Panc1 (cell line): ENCODE measurements at places on chromosomes 16 and 17. TPM values are rescaled to one million over a fixed set of nuclear protein-coding genes. Genes with fewer than 3 reads are reported as not detected.

The WFIKKN2 gene
- 0.05 TPM for total RNA-seq

The PRRT2 gene
- total RNA-seq: 9.7 TPM

GRCh38 chr16:27335349-27336053, 21.7 kb downstream of the IL4R start:
- no peaks in the 10 kb centered on the region for H3K27me3 ChIP-seq
- no peaks in the 10 kb centered on the region for H3K36me3 ChIP-seq
- no peaks in the 10 kb centered on the region for H3K4me1 ChIP-seq

DNA sequence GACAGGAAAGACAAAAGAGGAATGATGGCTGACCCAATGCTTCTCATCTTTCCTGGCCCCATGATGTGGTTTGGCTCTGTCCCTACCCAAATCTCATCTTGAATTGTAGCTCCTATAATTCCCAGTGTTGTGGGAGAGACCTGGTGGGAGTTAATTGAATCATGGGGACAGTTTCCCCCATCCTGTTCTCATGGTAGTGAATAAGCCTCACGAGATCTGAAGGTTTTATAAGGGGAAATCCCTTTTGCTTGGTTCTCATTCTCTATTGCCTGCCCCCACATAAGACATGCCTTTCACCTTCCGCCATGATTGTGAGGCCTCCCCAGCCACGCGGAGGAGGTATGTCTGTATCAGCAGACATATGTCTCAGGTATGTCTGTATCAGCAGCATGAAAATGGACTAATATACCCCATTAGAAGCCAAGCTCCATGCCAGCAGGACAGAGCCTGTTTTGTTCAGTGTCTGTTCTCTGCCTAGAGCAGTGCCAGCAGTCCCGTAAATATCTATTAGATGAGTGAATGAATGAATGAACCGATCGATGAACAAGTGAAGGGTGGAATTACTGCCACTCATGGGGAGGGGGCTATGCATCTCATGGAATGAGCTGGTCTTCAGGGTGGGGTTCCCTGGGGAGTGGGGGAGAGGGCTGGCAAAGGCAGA, 304.4 kb downstream of the SOX9 start:
- peaks cover 95% of the 10 kb centered on the region for H3K4me1 ChIP-seq
- H3K27ac ChIP-seq: peak overlapping the region; percentile 92
- no peak for DNase-seq
- H3K27me3 ChIP-seq: no peaks in the 10 kb centered on the region
- H3K36me3 ChIP-seq: peaks cover 4% of the 10 kb centered on the region; the same call in 1 of the 2 replicates
- H3K4me3 ChIP-seq: no peak overlapping the region

DNA sequence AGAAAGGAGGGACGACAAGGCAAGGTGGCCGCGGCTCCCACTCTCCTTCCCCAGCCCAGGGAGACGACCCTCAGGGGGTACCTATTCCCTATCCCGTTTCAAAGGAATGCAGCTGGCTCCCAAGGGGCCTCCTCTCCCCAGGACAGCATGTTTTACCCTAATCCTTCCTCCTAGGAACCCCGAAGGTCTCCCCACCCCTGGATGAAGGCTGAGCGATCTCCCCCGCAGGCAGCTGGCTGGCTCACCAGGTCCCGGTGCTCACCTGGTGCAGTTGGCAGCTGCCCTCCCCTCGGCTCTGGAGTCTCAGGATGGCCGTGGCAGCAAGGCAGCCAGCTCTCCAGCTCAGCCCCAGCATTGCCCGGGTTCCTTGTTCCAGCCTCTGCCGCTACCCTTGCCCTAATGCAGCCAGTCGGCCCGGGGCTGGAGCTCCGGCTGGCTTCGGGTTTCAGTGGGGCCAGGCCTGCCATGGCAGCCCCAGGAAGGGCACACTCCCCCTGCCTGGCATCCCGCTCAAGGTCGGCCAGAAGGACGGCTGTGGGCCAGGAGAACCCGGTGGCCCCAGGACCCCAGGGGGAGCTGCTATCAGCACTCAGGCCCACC, 4.6 kb downstream of the CLUH start:
- no peak overlapping the region for H3K4me3 ChIP-seq
- no peak for DNase-seq
- H3K36me3 ChIP-seq: peaks cover 1% of the 10 kb centered on the region; the same call in 1 of the 2 replicates
- H3K27ac ChIP-seq: no peak overlapping the region; the same call in 1 of the 2 replicates
- no peaks in the 10 kb centered on the region for H3K27me3 ChIP-seq

DNA sequence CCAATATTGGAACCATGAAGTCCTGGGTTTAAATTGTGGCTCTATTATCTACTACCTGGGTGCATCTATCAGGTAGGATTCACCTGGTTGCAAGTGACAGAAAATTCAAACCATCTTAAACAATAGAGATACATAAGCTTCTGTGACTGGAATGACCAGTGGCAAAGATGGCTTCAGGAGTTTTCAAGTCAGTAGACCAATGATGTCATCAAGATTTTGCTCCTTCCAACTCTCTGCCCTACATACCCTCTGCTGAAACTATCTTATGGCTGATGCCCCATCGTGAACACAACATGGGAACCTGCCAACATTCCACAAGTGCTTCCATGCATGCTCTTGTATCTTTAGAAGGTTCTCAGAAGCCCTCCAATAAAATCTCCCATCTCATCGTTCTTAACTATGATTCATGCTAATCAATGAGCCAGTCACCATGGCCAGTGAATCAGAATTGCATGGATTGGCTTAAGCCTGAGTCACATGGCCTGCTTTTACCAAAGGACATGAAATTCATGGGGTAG, 180.9 kb downstream of the GRIN2A start:
- H3K27ac ChIP-seq: no peak overlapping the region
- no peaks in the 10 kb centered on the region for H3K4me1 ChIP-seq
- H3K27me3 ChIP-seq: no peaks in the 10 kb centered on the region

DNA sequence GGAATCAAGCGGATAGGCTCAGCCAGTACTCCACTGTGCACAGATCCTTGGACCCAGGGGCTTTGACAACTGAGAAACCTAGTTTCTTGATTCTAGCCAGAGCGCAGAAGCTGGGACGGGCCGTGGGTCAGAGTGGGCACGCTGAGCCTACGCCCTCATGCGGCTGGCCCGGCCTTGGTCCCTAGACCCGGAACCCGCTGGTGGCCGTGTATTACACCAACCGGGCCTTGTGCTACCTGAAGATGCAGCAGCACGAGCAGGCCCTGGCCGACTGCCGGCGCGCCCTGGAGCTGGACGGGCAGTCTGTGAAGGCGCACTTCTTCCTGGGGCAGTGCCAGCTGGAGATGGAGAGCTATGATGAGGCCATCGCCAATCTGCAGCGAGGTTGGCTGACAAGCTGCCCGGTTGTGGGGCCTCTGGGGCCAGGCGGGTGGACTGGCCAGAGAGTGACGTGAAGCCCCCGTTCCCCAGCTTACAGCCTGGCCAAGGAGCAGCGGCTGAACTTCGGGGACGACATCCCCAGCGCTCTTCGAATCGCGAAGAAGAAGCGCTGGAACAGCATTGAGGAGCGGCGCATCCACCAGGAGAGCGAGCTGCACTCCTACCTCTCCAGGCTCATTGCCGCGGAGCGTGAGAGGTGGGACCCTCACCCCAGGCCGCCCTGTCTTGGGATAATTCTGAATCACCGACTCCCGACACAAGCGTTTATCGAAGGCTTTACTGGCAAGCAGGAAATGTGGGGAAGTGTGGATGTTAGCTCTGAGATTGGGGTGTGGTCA, 946 bp downstream of the STUB1 start:
- H3K4me1 ChIP-seq: peaks cover 18% of the 10 kb centered on the region
- DNase-seq: no peak
- no peaks in the 10 kb centered on the region for H3K27me3 ChIP-seq
- peak overlapping the region; percentile 87 for H3K27ac ChIP-seq

GRCh38 chr17:64042700-64043485, 22.5 kb upstream of the ICAM2 start:
- H3K27ac ChIP-seq: no peak overlapping the region
- no peaks in the 10 kb centered on the region for H3K4me1 ChIP-seq
- DNase-seq: no peak

GRCh38 chr17:60604686-60605334, 4.8 kb downstream of the PPM1D start:
- H3K27ac ChIP-seq: no peak overlapping the region
- no peaks in the 10 kb centered on the region for H3K27me3 ChIP-seq
- peaks cover 13% of the 10 kb centered on the region for H3K4me1 ChIP-seq
- H3K36me3 ChIP-seq: peaks cover 9% of the 10 kb centered on the region; the same call in 1 of the 2 replicates
- no peak for DNase-seq
- H3K4me3 ChIP-seq: no peak overlapping the region

- H3K36me3 ChIP-seq: no peaks in the 10 kb centered on the region
- H3K4me1 ChIP-seq: no peaks in the 10 kb centered on the region
- no peak for DNase-seq
- H3K27me3 ChIP-seq: peaks cover 3% of the 10 kb centered on the region; the same call in 1 of the 2 replicates
- H3K27ac ChIP-seq: no peak overlapping the region
- H3K4me3 ChIP-seq: no peak overlapping the region
These were observed 219.2 kb upstream of the CDH5 start for GRCh38 chr16:66147291-66147690.

GRCh38 chr17:53924530-53925455, 102.1 kb downstream of the KIF2B start:
- no peak overlapping the region for H3K4me3 ChIP-seq
- no peaks in the 10 kb centered on the region for H3K4me1 ChIP-seq
- DNase-seq: no peak
- no peaks in the 10 kb centered on the region for H3K27me3 ChIP-seq

DNA sequence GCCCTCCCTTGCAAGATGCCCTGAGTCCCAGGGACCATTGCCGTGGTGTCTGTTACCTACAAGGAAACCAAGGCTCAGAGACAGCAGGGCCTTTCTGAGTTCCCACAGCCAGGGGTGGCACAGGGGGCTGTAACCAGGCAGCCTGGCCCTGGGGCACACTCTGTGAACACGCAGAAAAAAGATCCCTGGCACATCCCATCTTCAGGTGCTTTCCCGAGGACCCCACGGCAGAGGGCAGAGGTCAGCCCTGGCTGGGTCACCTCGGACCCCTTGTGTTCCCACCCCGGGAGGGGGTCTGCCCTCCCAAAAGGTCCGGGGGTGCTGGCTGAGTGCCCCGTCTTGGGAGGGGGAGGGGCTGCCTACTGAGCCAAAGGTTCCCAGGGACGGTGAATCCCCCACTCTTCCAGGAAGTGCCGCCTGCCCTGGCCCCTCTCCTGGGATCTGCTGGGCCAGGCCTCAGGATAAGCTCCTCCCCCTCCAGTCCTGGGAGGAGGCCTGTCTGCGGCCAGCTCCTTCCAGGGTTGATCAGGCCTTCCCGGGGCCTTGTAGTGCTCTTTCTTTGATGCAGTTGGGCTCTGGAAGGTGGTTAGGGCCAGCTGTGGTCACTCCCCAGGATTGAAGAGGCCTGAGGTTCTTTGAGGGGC, 8.1 kb downstream of the GLIS2 start:
- H3K27me3 ChIP-seq: no peaks in the 10 kb centered on the region
- no peak for DNase-seq
- H3K4me1 ChIP-seq: peaks cover 95% of the 10 kb centered on the region
- H3K27ac ChIP-seq: peak overlapping the region; percentile 92
- peak overlapping the region; percentile 30 for H3K4me3 ChIP-seq
